ENCODE measurements at places on chromosomes 13 and 19. TPM values are rescaled to one million over a fixed set of nuclear protein-coding genes. Genes with fewer than 3 reads are reported as not detected.

DNA sequence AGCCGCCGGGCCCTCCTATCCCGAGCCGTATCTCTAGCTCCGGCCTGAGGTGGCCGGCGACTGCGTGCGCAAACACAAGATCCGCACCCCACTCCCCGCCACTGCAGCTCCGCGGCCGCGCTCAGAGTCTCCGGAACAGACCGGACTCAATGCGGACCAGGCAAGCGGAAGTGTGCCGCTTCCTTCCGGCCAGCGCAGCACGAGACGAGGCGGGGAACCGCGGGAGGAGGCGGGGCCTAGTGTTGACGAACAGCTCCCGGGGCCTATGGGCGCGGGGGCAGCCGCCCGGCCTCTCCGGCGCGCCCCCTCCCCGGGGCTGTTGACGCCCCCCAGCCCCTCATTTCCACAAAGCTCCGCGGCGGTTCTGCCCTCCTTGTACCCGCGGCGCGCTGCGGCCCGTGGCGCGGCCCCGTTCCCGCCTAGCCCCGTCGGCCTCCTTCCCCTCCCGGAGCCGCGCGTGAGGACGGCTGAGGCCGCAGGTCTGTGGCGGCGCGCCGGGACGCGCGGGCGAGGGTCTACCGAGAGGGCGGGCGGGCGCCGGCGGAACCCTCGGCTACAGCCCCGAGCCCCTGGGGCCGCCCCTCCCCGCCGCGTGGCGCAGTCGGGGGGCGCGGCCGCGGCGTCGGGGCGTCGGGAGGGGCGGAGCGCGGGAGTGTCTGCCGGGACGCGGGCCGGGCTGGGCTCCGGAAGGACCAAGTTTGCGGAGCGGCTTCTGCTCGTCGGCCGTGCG is at the start of gene DPY19L3:
Gene DPY19L3 (plus strand): TSS at position 340 of the 730 bp plus-strand sequence. CDS start 2,484 bp downstream, outside the sequence.
- peak within 1 kb of the TSS; percentile 90 for H3K27ac ChIP-seq
- H3K27me3 ChIP-seq, result no peaks in the 10 kb centered on the region
- peaks cover 7% of the 10 kb centered on the region for H3K36me3 ChIP-seq

The RGCC gene
- 75.0 TPM for total RNA-seq

The TEAD2 gene
- total RNA-seq, result not detected

The VSTM2B gene
- not detected for total RNA-seq

- H3K36me3 ChIP-seq, result peaks cover 6% of the 10 kb centered on the region
- no peak for DNase-seq
- no peaks in the 10 kb centered on the region for H3K27me3 ChIP-seq
- no peak overlapping the region for H3K4me3 ChIP-seq
- no peak overlapping the region for H3K27ac ChIP-seq
Observed at GRCh38 chr19:17266026-17266425, 1.2 kb upstream of the BABAM1 start.

DNA sequence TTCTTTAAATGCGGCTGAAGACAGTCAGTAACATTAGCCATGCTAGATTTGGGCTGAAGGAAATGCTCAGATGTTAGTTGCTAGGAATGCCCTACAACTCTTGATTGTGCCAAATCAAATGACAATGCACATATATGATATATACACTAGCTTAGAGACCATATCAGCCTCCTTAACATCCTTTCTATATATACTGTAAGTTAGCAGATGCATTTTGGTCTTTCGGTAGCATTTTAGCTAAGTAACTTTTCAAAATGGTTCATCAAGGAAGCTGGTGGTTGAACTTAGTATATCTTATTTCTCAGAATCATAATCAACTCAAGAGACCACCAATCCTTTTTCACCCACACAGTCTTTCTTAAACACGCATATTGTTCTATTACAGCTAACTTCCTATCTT is 14.1 kb upstream of the ENOX1 start:
- no peak overlapping the region for H3K4me3 ChIP-seq
- no peak for DNase-seq
- H3K4me1 ChIP-seq, result peaks cover 32% of the 10 kb centered on the region
- H3K27ac ChIP-seq, result no peak overlapping the region

GRCh38 chr19:7337380-7338194 is 11.2 kb upstream of the ARHGEF18 start:
- no peak overlapping the region for H3K4me3 ChIP-seq
- H3K27ac ChIP-seq, result no peak overlapping the region
- H3K4me1 ChIP-seq, result peaks cover 19% of the 10 kb centered on the region
- peak; percentile 58 for DNase-seq
- H3K27me3 ChIP-seq, result no peaks in the 10 kb centered on the region

The FLT3LG gene
- 28.4 TPM for total RNA-seq

Measured in activated naive CD4-positive, alpha-beta T cell treated with anti-CD3 and anti-CD28 coated beads for 36 hours (primary cell).